ENCODE measurements at places on chromosomes 7 and 10.

DNA sequence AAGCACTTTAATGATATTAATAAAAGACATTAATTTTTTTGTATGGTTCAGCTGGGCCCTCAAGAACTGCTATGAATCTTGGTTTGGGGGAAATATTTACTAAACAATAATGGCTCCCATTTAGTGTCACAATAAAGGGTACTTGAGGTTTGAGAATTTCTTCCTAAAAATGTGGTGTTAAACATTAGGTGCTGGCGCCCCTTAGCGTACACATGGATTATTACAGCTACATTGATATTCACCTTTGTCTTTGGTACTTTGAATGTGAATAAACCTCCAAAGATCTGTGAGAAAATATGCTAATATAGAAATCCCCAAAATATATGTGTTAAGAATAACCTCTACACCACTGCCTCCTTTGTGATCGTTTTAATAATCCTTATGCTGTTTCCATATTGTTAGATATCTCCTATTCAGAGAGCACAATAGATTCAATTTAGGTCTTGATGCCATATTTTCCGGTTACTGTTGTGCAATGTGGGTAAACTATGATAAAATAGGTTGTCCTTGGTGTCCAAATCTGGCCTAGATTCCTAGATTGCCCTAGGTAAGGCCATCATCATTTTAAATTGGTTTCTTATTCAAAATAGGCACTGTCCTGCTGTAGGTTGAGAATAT lies 161.8 kb upstream of the CACNA2D1 start:
- no peak for DNase-seq

DNA sequence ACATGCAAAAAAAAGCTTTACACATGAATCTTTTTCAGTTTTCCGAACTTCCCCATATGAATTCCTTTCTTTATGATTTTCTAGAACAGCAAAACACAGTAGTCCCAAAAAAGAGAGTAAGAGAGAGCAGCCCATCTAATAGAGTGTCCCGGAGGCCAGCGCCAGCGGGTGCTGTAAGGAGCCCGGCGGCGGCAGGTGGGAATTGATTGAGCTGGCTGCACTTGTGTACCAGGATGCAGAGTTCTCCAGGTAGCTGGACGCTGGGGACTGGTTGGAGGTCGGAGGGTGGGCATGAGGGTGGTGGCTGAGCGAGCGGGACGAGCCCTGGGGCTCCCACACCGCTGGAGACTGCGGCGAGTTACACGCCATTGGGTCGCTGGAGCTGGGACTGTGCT lies 4.0 kb downstream of the DLX5 start:
- no peak for DNase-seq

GRCh38 chr10:93657757-93658156 lies 44.6 kb downstream of the FRA10AC1 start:
- DNase-seq: no peak

DNA sequence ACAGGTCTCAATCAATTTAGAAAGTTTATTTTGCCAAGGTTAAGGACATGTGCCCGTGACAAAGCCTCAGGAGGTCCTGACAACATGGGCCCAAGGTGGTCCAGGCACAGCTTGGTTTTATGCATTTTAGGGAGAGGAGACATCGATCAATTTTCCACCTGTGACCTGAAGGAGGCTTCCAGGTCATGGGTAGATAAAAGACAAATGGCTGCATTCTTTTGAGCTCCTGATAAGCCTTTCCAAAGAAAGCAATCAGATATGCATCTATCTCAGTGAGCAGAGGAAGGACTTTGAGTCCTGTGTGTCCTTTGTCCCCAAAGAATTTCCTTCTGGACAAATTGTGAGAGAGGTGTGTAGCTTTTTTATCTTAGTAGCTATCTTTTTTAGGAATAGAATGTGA lies 15.8 kb downstream of the LRRC72 start:
- no peak for DNase-seq

GRCh38 chr7:134612197-134612596 lies 34.5 kb upstream of the BPGM start:
- DNase-seq: no peak

DNA sequence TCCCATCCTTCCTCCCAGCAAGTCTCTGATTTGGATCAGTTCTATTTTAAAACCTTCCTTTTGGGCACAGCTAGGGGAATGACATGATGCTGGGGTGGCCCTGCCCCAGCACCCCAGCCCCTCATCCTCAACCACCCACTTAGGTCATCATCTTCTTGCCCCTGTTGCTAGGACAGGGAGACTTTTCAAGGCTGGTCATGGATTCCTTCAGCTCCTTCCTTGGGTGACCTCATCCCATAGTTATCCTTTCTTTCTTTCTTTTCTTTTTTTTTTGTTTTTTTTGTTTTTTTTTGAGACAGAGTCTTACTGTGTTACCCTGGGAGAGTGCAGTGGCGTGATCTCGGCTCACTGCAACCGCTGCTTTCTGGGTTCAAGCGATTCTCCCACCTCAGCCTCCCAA lies 127.2 kb downstream of the WDFY4 start:
- no peak for DNase-seq

- DNase-seq: no peak
Measured at GRCh38 chr10:101015582-101015973, 15.4 kb downstream of the PDZD7 start.

GRCh38 chr10:11147722-11148121 lies 130.1 kb downstream of the CELF2 start:
- no peak for DNase-seq

- no peak for DNase-seq
Measured at GRCh38 chr10:27779462-27780015, 33.9 kb upstream of the MKX start.

DNA sequence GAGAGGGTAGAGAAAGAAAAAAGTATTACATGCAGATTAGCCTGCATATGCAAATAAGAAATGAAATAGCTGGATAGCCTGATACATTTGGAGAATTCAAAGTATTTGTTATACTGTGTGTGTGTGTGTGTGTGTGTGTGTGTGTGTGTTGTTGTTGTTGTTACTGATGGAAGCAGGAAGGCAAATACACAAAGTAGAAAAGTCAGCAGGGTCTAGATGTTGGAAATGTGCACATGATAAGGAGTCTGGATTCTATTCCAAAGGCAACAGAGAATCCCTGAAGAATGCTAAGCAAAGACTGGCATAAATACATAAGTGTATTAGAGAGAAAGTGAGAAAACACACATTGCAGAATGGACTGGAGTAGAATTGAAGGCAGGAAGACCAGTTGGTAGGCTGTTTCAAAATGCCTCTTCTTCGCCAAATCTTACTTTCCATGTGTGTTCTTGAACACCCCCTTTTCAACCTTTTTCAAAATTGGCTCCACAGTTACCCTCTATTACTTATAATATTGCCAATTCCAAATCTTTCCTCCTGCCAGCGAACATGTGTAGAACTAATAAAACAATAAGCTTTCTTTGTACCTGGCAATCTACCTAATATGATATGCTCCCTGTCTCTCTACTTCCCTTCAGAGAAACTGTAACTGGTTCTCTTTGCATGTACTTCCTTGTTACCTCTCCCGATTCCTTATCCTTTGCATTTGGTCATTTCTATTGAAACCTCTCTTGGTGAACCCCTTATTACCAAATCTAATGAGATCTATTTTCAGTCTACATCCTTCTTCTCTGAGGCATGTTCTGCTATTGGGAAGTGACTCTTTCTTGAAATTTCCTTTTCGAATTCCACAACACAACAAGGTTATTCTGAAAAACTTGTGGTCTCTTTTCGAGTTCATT lies 6.2 kb downstream of the CPED1 start:
- DNase-seq: no peak

DNA sequence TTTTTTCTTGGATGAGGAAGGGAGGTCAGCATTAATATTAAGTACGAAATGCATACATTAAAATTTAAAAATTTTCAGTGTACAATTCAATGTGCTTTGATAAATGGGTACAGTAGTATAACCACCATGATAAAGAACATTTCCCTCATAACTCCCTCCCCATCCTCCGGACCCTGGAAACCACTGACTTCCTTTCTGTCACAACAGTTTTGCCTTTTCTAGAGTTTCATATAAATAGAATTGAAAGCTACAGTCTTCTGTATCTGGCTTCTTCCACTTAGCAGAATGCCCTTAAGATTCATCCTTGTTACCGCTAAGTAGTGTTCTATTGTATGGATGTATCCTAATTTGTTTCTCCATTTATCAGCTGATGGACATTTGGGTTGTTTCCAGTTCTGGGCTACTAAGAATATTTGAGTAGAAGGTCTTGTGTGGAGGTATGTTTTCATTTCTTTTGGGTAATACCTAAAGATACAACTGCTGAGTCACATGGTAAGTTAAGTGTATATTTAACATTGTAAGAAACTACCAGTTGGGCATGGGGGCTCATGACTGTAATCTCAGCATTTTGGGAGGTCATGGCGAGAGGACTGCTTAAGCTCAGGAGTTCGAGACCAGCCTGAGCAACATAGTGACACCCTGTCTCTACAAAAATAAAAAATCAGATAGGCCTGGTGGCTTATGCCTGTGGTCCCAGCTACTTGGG lies 30.8 kb downstream of the ABI1 start:
- DNase-seq: no peak

DNA sequence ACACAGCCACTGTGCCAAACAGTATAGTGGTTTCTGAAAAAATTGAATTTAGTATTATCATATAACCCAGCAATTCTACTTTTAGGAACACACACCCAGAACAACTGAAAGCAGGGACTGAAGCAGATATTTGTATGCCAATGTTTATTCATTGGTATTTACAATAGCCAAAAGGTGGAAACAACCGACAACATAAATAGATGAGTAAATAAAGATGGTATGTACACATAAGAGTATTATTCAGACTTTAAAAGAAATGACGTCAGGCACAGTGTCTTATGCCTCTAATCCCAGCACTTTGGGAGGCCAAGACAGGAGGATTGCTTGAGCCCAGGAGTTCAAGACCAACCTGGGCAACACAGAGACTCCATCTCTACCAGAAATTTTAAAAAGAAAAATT lies 7.2 kb downstream of the CDCA7L start:
- DNase-seq: no peak

GRCh38 chr7:151088019-151088855 lies 2.0 kb downstream of the AGAP3 start:
- DNase-seq: no peak

DNA sequence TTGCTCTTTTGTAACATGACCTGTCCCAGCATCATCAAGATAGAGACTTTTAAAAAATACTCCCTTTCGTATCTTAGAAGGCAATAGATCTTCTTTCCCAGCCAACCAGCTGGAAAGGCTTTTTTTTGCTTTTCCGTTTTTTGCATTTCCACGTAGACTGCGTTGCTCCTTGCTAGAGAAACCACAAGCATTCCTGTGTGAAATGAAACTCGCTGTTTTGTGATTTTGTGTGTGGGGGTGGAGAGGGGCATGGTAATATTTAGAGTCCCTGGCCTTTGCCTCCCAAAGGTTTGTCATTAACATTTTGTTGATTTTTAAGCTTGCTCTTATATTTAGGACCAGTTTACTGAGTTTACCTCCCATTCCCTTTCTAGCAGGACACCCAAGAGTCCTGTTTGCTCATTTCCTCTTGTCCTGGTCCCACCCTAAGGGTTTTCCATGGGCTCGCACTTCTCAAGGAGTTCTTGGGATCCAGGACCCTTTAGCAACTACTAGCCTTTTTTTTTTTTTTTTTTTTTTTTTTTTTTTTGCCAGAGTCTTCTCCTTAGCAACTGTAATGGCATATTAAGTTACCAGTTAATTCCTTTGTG lies 243.6 kb downstream of the BICC1 start:
- no peak for DNase-seq

GRCh38 chr7:81484261-81484660 lies 285.6 kb downstream of the HGF start:
- DNase-seq: no peak

GRCh38 chr10:22803261-22803885 lies 89.0 kb upstream of the PIP4K2A start:
- no peak for DNase-seq

DNA sequence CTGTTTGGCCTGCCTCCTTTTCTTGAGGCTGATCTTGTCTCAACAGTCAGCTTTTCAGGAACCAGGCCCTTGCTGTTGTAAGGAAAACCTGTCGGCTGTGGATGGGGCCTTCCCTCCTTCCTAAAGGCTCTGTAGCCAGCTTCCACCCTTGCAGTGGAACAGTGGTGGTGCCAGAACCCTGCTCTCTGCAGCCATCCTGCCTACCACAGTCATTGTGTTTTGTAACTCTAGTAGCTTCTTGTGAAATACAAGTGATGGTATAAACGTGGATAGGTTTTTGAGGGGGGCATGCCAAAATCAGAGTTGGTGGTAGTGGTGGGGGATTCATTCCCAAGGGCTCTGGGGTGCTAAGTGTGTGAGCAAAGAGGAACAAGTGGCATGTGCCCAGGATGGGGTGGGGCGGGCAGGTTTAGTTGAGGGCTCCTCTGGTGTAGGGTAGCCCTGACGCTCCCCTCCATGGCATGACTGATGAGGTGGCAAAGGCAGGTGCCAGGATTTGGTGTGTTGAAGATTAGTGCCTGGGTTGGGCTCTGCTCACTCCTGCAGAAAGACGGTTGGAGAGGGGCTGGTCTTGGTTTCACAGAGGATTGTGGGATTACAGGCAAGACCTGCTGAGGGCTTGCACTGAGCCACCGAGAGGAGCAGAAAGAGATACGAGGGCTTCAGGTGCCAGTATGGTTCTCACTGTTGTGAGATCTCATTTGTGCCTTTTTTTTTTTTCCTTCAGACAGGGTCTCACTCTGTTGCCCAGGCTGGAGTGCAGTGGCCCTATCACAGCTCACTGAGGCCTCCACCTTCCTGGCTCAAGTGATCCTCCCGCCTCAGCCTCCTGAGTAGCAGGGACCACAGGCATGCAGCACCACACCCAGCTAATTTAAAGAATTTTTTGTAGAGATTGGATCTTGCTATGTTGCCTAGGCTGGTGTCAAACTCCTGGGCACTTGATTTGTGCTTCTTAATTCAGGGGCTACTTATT lies 7.4 kb downstream of the TSPAN14 start:
- no peak for DNase-seq

DNA sequence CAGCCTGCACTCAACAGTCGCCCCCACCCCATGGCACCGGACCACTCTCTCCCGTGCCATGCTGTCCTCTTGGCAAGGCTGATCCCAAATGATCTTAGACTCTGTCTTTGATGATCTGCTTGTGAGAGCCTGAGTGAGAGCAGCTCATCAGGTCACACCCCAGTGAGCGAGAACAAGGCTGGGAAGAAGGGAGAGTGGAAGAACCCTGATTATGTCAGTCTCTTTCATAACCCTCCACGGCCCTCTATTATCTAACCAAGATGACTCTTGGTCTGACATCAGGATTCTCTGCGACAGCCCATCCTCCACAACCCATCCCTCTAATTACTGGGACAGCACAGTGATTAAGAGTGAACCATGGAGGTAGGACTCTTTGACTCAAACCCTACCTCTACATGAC lies 53.1 kb upstream of the C7orf33 start:
- DNase-seq: no peak

GRCh38 chr7:131455546-131455945 lies 100.9 kb downstream of the PODXL start:
- DNase-seq: no peak

GRCh38 chr10:4102802-4103344 lies 317.9 kb upstream of the KLF6 start:
- DNase-seq: no peak

DNA sequence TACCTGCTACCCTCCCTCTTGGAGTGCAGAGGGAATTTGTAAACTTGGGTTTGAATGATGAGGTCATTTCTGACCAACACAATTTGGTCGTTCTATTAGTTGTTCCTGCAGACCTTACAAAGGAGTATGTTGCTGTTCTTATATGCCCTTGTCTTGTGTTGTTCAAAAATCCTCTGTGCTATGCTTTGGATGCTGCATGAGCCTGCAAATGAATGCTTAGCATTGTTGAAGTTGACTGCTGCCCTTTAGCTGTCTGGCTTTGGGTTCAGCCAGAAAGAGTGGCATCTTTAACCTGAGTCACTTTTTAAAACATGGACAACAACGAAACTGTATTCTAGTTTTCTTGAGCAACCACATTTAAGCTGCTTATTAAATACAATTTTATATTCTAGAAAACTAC lies 80.3 kb downstream of the SND1 start:
- DNase-seq: no peak

Measured in stimulated activated effector memory CD8-positive, alpha-beta T cell treated with anti-CD3 and anti-CD28 coated beads, Interleukin-12 subunit alpha, Interleukin-12 subunit beta, amount 100 ng/mL, for 72 hours (primary cell).